ENCODE measurements at places on chromosomes 6 and 20. TPM values are rescaled to one million over a fixed set of nuclear protein-coding genes. Genes with fewer than 3 reads are reported as not detected.

DNA sequence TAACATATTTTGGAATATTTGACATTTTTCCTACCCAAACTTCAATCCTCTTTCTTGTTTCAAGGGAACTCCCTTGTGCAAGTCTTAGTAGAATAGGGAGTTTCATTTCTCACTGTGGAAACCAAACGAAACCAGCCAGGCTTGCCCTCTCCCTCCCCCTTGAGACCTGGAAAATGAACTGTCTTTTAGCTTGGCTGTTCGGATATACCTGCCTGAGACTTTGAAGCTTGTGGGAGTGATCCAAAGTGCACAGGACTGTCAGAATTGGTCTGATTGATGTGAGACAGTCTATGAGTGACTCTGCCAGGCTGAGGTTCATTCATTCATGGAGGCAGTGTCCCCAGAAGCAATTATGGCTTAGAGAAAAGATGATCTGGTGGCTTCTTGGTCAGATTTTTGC is 388.1 kb downstream of the EPM2A start:
- no peaks in the 10 kb centered on the region for H3K36me3 ChIP-seq
- no peak overlapping the region for H3K27ac ChIP-seq
- no peak for DNase-seq
- H3K4me3 ChIP-seq = no peak overlapping the region

GRCh38 chr6:154733626-154734382 is 588 bp downstream of the SCAF8 start:
- H3K36me3 ChIP-seq = no peaks in the 10 kb centered on the region
- H3K27me3 ChIP-seq = no peaks in the 10 kb centered on the region
- H3K27ac ChIP-seq = peak overlapping the region; percentile 99

GRCh38 chr6:168615837-168616236 is 174.9 kb downstream of the SMOC2 start:
- H3K27me3 ChIP-seq = no peaks in the 10 kb centered on the region
- H3K36me3 ChIP-seq = no peaks in the 10 kb centered on the region
- no peak overlapping the region for H3K27ac ChIP-seq
- DNase-seq = no peak
- H3K4me1 ChIP-seq = peaks cover 5% of the 10 kb centered on the region

- no peaks in the 10 kb centered on the region for H3K36me3 ChIP-seq
- H3K4me3 ChIP-seq = no peak overlapping the region
- no peaks in the 10 kb centered on the region for H3K27me3 ChIP-seq
- H3K27ac ChIP-seq = no peak overlapping the region
- DNase-seq = no peak
- H3K4me1 ChIP-seq = no peaks in the 10 kb centered on the region
These were observed 4.8 kb upstream of the NTSR1 start for GRCh38 chr20:62703853-62704228.

- H3K27me3 ChIP-seq = no peaks in the 10 kb centered on the region
- no peaks in the 10 kb centered on the region for H3K4me1 ChIP-seq
- no peaks in the 10 kb centered on the region for H3K36me3 ChIP-seq
These were observed 258.6 kb upstream of the KCNG1 start for GRCh38 chr20:51281521-51281920.

- H3K27ac ChIP-seq = no peak overlapping the region
- DNase-seq = no peak
- H3K36me3 ChIP-seq = no peaks in the 10 kb centered on the region
- H3K4me3 ChIP-seq = no peak overlapping the region
- no peaks in the 10 kb centered on the region for H3K27me3 ChIP-seq
These were observed 117.1 kb upstream of the CCDC28A start for GRCh38 chr6:138656364-138657064.

GRCh38 chr6:138815221-138815620 is 19.3 kb downstream of the ECT2L start:
- no peak overlapping the region for H3K27ac ChIP-seq
- no peak overlapping the region for H3K4me3 ChIP-seq
- H3K4me1 ChIP-seq = no peaks in the 10 kb centered on the region
- H3K36me3 ChIP-seq = no peaks in the 10 kb centered on the region

Gene PAK5
- total RNA-seq = 0.10 TPM

Gene IL17A
- not detected for total RNA-seq

Gene GSTA2
- total RNA-seq = 0.46 TPM

DNA sequence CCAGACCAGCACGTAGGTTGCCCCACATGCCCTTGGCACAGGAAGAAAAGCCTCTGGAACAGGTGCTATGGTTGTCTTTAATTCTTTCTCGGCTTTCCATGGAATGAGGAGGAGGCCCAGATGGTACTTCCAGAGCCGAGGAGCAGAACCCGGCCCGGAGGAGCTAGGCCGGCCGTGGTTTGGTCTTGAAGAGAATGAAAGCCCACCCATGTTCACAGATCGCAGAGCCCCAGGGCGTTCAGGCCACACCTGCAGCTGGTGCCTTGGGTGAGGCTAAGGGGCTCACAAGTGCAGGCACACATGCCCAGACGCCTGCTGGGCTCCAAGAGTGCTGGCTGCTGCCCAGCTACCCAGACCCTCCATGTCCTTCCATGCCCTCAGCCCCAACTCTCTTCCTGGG is 20.0 kb downstream of the EDN3 start:
- H3K4me3 ChIP-seq = no peak overlapping the region
- H3K27ac ChIP-seq = no peak overlapping the region
- no peaks in the 10 kb centered on the region for H3K36me3 ChIP-seq
- no peaks in the 10 kb centered on the region for H3K4me1 ChIP-seq
- no peak for DNase-seq

DNA sequence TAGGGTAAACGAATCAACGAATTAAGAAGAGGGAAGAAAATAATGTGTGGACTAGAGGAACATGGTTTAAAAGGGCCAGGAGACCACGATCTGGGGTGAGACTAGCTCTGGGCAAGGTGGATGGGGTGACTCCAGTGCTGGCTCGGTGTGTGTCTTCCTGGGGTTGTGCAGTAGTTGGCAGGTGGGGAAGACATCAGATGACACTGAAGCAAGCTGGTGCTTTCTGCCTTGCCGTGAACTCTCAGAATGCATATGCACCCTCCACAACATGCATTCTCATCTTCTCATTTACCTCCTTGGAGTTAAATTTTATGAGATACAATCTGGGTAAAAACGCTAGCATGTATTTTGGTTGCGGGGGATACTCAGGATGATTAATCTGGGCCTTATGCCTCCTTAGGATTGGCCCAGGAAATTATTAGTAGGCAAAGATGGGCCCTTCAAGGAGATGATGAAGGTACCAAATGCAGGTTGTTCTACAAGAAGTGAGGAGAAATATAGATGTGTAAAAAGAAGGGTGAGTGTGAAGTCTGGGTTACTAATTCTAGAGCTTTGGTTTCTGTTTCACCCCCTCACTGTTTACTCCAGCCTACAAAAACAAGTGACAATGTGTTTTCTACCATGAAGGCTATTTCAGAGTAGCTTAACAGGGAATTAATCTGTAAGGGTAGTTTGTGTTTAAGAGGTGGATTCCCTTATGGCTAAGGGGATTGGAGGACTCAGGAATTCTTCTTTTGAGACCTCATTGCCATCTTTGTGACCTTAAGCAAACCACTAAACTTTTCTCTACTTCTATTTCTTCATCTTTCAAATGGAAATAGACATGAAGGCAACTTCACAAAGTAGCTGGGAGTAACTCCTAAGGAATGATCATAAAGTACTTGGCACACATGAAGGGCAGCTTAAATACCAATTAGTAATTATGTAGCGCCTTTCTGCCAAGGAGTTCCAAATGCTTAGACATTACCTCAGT is 71.0 kb upstream of the SUPT3H start:
- H3K27ac ChIP-seq = no peak overlapping the region
- H3K4me3 ChIP-seq = no peak overlapping the region
- H3K4me1 ChIP-seq = peaks cover 4% of the 10 kb centered on the region
- no peaks in the 10 kb centered on the region for H3K36me3 ChIP-seq
- DNase-seq = no peak

Gene PRL
- total RNA-seq = not detected

Gene BEND3
- total RNA-seq = 2.3 TPM

Gene FAM50B
- total RNA-seq = 11.5 TPM

DNA sequence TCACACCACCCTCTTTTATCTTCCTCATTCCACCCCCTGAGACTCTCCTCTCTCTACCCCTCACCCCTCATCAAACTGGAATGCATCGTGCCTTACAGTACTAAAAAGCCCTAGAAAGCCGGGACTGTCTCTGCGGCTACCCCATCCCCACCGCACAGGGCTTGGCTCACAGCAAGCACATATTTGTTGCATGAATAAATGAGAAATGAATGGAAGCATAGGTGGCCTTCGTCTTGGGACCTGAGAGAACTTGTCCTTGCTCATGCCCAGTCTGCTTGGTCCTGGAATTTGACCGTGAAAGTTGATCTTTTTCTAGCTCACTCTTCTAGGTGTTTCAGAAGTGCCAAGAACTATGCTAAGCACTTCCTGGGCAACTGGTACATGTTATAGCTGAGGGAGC is 53.3 kb downstream of the APCDD1L start:
- no peak for DNase-seq
- no peak overlapping the region for H3K27ac ChIP-seq
- no peak overlapping the region for H3K4me3 ChIP-seq

DNA sequence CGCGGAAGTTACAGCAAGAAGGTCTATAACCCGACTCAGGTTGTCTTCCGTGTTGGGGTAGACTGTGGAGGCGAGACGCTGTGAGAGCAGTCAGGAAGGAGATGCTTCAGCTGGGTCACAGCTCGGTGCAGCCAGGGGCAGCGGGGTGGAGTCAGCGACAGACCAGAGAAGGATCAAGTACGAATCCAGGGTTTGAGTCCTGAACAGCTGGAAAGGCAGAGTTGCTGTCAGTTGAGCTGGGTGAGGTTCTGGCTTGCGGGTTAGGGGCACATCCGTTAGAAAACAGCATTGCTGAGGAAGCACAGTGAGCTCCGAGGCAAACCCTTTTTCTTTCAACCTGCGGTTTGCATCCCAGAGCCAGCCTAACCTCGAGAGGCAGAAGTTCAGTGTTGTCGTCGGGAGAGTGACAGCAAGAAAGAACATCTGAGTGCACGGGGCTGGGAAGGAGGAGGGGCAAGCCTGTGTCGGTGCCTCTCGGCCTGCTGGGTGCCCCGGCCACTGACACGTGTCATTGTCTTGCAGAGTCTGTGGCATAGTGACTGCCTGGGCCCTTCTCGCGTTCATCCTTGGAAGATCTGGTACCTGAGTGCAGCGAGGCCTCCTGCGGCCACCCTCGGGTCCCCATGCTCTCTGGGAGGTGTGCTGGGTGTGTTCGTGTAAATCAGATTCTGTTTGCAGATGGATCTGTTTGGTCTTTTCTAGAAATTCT is 20.0 kb downstream of the PNLDC1 start:
- no peaks in the 10 kb centered on the region for H3K36me3 ChIP-seq
- H3K27me3 ChIP-seq = no peaks in the 10 kb centered on the region
- no peak for DNase-seq
- H3K27ac ChIP-seq = no peak overlapping the region
- no peak overlapping the region for H3K4me3 ChIP-seq

GRCh38 chr6:217048-217659 is 75.1 kb upstream of the DUSP22 start:
- no peaks in the 10 kb centered on the region for H3K4me1 ChIP-seq
- H3K36me3 ChIP-seq = no peaks in the 10 kb centered on the region
- no peak overlapping the region for H3K27ac ChIP-seq

GRCh38 chr6:166342349-166343149 is at the start of gene SFT2D1:
Gene SFT2D1, minus strand, starts transcription at chr6:166342545. Its CDS starts 64 bp downstream, at chr6:166342481.
- peak; percentile 79 for DNase-seq
- H3K4me3 ChIP-seq = peak within 1 kb of the TSS; percentile 95
- H3K27me3 ChIP-seq = no peaks in the 10 kb centered on the region
- H3K4me1 ChIP-seq = peaks cover 5% of the 10 kb centered on the region
- H3K36me3 ChIP-seq = no peaks in the 10 kb centered on the region

DNA sequence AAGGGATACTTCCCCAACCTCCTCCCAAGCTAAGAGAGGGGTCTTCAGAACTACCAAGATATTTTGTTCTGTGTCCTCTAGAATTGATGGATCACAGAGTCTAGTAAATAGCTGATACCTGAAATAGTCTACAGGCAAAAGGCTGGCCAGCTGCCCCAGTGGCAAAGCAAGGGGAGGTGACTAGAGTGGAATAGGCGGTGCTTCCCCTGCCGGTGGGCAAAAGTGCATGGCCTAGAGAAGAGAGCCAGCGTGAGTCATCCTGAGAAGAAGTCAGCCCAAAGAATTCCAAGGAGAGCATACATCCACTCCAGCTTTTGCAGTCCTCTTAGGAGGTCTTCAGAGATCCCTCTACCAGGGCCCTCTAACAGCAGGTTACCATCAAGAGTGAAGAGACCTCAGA is 14.7 kb downstream of the DPPA5 start:
- H3K4me3 ChIP-seq = no peak overlapping the region
- no peaks in the 10 kb centered on the region for H3K4me1 ChIP-seq
- no peaks in the 10 kb centered on the region for H3K27me3 ChIP-seq
- DNase-seq = no peak
- no peak overlapping the region for H3K27ac ChIP-seq
- no peaks in the 10 kb centered on the region for H3K36me3 ChIP-seq

Gene TUBB1
- total RNA-seq = 0.15 TPM

GRCh38 chr20:13212750-13213149 is 8.3 kb upstream of the ISM1 start:
- no peaks in the 10 kb centered on the region for H3K27me3 ChIP-seq
- H3K4me1 ChIP-seq = no peaks in the 10 kb centered on the region
- H3K27ac ChIP-seq = no peak overlapping the region

Gene BHLHE23
- total RNA-seq = not detected

GRCh38 chr6:155495011-155495768 is 39.6 kb upstream of the NOX3 start:
- no peaks in the 10 kb centered on the region for H3K27me3 ChIP-seq
- no peaks in the 10 kb centered on the region for H3K36me3 ChIP-seq
- peak overlapping the region; percentile 92 for H3K27ac ChIP-seq
- no peak overlapping the region for H3K4me3 ChIP-seq

DNA sequence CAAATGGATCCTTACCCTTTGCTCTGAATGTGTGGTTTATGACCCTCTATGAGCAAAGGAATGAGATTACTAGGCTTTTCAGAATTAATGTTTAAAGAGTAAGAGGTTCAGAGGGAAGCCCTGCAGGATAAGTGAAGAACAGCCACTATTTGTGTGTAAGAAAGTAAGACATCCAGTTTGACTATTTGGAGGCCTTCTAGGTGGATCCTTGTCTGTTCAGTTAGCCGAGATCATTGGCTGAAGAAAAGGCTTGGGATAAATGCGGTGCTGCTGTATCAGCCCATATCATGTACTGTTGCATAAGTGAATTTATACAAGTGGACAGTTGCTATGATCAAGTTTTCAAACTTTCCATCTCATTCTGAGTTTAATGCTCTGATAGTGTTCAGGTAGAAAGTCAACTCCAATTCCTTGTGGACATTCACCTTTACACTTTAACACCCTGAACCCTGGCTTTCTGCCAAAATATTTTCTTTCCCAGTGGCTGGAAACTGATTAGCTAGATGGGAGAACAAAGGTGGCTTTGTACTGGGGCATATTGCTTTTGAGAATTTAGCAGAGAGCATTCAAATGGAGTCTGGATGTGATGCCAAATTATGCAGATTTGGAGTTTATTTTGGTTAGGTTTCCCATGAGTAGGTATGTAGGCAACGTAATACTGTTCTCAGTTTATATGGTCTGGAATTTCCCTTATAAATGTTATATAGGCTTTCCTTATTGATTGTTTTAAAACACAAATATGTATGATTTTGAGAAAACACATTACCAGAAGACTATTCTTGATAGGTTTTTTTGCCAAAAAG is 15.0 kb downstream of the PARD6B start:
- no peak overlapping the region for H3K27ac ChIP-seq
- no peaks in the 10 kb centered on the region for H3K27me3 ChIP-seq
- H3K4me1 ChIP-seq = peaks cover 7% of the 10 kb centered on the region
- no peaks in the 10 kb centered on the region for H3K36me3 ChIP-seq
- H3K4me3 ChIP-seq = no peak overlapping the region
- DNase-seq = no peak

GRCh38 chr20:62727584-62728027 is 19.0 kb downstream of the NTSR1 start:
- no peaks in the 10 kb centered on the region for H3K27me3 ChIP-seq
- no peaks in the 10 kb centered on the region for H3K4me1 ChIP-seq
- H3K4me3 ChIP-seq = no peak overlapping the region
- H3K27ac ChIP-seq = no peak overlapping the region
- no peaks in the 10 kb centered on the region for H3K36me3 ChIP-seq
- DNase-seq = no peak

All from ovary (tissue), 10 donors.